Globus pallidus (tissue), 1 donor: ENCODE measurements at places on chromosomes 2 and 18.

DNA sequence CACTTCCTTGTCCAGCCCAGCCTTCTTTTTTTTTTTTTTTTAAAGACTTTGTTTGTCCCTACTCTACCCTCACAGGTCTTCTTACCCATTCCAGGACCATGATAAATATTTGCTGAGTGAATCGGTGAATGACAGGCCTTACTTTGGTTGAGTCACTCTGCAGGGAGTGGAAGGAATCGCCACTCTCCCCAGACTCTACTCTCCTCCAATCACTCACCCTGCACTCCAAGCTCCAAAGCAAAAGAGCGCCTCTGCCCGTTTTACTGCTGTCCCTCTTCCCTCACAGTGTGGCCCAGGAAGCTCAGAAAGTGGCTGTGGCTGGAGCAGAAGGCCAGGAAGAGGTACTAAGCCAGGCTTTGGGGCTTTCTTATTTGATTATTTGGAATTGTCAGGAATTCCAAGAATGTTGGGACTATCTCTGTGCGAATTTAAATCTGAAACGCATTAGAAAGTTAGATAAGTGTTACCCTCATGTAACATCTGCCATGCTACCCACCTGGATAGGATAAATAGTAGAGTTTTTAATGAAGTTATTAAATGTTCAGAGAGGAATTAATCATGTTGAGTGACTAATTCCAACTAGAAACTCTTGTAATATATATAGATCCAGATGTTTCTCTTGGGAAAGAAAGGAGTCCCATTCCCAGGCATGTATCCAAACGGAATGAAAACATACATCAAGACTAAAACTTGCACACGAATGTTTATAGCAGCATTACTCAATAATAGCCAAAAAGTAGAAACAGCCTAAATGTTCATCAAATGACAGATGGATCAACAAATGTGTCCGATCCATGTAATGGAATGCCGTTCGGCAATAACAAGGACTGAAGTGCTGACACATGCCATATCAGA lies 43.0 kb upstream of the CHMP1B start:
- DNase-seq, result no peak

GRCh38 chr2:222747526-222748160 lies 76.2 kb downstream of the MOGAT1 start:
- DNase-seq, result no peak

GRCh38 chr2:42446503-42447271 lies 47.1 kb downstream of the KCNG3 start:
- no peak for DNase-seq

- DNase-seq, result no peak
Measured at GRCh38 chr2:121258051-121258450, 27.0 kb downstream of the TFCP2L1 start.

DNA sequence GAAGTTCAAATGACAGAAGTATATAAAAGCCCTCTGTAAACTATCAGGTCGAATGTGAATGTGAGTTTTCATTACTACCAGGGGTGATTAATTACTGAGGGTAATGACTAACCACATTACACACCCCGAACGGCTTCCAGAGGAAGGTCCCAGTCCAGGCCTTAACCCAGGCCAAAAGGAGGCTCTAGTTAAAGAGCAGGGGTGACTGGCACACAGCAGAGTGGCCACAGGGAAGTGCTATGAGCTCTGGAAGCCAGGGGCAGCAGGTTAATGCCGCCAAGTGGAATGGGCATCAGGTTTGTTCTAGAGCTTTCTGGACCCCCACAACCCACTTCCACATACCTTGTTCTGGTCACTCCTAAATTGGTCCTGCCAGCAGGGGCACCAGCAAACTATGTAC lies 87.7 kb downstream of the BCL11A start:
- no peak for DNase-seq

- no peak for DNase-seq
Measured at GRCh38 chr2:86477349-86477748, 36.2 kb downstream of the KDM3A start.

DNA sequence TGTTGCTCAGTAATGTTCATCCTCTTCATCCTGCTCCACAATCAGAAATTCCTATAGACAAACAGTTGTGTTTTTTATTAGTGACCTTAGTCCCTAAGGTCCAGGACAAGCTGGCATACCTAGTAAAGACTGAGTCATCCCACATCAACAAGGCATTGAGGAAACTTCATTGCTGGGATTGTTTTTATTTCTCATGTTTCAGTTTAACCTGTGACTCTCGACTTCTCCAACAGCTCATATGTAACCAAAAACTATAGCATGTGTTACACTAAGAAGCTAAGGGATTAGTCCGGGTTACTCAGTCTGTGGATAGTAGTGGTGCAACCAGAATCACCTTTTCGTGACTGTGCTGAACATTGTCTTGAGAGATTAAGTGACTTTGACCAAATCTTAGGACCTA lies 292.1 kb downstream of the RDH14 start:
- DNase-seq, result no peak
